ENCODE measurements at places on chromosomes 12 and 14.

- DNase-seq = no peak
Measured at GRCh38 chr14:81172881-81173280, 47.9 kb downstream of the GTF2A1 start.

- no peak for DNase-seq
Measured at GRCh38 chr12:22539055-22539454, 5.3 kb downstream of the C2CD5 start.

DNA sequence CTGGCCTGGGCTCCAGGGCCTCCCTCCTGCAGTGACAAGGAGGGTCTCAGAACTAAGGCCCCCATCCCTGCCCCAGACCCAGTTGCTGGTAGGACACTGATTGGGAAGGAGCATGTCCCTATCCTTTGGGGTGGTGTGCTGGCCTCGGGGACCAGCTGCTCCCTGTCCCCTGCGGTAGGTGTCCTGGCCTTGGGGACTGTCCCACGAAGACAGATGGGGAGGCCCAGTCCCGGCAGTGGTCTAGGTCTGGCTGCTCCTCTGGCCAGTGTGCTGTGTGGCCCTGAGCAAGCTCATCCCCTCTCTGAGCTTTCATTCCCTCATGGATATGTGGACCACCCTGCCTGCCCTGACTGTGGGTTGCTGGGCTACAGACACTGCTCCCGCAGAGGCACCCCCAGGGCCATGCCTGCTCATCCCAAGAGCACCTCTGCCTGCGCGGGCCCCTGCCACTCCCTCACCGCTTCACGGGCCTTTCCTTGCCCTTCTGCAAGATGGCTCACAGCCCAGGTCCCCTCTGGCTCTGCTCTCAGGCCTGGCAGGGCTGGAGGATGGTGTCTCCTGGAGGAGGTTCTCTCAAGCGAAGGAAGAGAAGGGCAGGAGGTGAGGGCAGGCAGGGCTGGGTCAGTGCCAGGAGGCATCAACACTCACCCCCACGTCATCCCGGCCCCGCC lies 12.5 kb downstream of the AHNAK2 start:
- DNase-seq = no peak

GRCh38 chr14:99248761-99249171 lies 23.2 kb downstream of the BCL11B start:
- no peak for DNase-seq

DNA sequence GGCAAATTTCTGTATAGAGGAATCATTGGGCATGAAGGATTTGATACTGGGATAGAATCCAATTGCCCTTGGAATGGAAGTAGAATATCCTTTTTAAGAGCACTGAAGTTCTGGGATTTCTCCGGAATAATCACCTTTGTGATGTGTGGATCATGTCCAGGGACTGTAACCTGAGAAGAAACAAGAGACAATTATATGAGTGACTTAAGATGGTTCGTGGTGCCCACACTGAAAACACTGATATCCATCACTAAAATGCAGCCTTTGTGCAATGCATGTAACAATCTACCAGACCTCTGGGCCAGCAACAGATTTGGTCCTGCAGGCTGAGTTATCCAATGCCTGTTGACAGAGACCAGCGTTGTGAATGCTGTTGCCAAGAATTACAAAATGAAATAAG lies 48.5 kb downstream of the MDM2 start:
- no peak for DNase-seq

DNA sequence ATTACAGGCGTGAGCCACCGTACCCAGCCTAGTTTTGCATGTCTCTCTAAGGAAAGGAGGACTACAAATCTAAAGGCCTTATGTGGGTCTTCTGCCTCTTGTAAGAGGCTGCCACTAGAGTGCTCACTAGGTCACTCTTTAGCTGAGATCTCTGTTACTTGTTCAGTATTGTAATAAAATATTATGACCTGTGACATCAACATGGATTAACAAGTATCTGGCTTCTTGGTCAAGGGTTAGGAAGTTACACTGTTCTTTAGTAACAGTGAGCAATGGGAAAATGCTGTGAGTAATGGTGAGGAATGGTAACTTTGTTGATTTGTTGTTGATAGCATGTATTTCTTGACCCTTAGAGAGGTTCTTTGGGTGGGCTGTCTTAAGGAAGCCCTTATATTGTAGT lies 50.5 kb downstream of the ERC1 start:
- DNase-seq = no peak

GRCh38 chr12:29880987-29881386 lies 97.2 kb upstream of the TMTC1 start:
- DNase-seq = no peak

GRCh38 chr14:57863471-57863870 lies 2.4 kb downstream of the SLC35F4 start:
- no peak for DNase-seq

All from stimulated activated CD4-positive, alpha-beta T cell treated with anti-CD3 and anti-CD28 coated beads, Interleukin-1b, Interleukin-23, amount 100 ng/mL, for 24 hours (primary cell).